ENCODE measurements at places on chromosomes 2 and 18.

DNA sequence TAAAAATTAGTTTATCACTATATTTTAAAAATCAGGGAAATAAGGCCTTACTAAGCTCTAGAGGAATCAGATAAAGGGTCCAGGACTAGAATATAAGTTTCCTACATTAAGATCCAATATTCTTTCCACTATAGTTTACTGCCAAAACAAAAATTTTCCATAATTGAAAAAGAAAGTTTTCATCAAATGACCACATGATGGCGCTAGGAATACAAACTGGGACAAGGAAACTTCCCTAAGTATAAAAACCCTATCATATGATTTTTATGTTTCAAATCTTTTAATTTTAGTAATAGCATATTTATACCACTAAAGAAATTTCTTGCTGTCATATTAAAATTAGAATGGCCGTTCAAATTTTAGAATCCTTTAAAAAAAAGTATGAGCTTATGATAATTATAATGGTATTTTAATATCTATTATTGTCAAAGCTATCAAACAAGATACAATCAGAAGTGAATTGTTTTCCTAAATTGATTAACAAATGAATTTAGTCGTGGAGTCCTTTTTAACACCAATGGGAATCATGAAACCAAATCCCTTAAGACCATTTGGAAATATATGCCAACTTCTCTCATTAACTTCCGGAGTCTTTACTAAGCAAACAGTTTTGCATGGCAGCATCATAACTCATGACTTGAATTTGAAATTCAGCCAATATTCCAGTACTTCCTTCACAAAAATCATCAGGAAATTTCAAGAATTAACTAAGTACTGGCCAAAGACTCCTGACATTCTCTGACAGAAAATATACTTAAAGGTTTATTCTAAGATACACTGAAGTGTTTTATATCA lies 70.3 kb downstream of the SCN1A start:
- peak; percentile 5 for DNase-seq

- DNase-seq = no peak
Observed at GRCh38 chr2:139438478-139438877, 658.3 kb upstream of the NXPH2 start.

- DNase-seq = no peak
Observed at GRCh38 chr2:179071810-179072355, 21.9 kb upstream of the CCDC141 start.

DNA sequence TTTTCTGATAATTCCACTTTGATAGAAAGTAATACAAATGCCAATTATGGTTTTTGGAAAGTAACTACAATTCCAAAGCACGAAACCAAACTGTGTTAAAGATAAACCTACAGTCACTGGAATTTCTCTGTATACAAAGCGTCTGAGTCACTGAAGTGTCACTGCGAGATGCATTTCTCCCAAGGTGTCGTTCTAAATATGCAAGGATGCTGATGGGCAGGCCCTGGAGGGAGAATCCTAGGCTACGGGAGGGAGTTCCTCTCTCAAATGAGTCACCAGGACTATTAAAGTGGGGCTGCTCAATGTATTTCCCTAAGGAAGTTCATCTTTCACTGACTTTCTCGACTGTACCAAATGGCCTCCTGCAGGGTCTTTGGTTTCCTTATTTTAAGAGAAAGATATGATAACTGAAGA lies 163.8 kb upstream of the STK17B start:
- no peak for DNase-seq

GRCh38 chr18:22378672-22379282 lies 38.9 kb downstream of the CTAGE1 start:
- DNase-seq = peak; percentile 6

- no peak for DNase-seq
Observed at GRCh38 chr2:237961637-237962036, 5.2 kb upstream of the UBE2F start.

- no peak for DNase-seq
Observed at GRCh38 chr18:46469186-46469915, 187.7 kb downstream of the LOXHD1 start.

- no peak for DNase-seq
Observed at GRCh38 chr2:207928079-207928478, 97.2 kb downstream of the PLEKHM3 start.

GRCh38 chr18:23798249-23798648 lies 109.0 kb downstream of the LAMA3 start:
- DNase-seq = no peak

Measured in activated CD4-positive, alpha-beta T cell treated with anti-CD3 and anti-CD28 coated beads, Interleukin-2, Interleukin-4, amounts not matched to agents 100 ng/mL and 50 ng/mL, durations not matched to agents 16 hours and 8 hours (primary cell).